ENCODE measurements at places on chromosomes 3 and 15.

DNA sequence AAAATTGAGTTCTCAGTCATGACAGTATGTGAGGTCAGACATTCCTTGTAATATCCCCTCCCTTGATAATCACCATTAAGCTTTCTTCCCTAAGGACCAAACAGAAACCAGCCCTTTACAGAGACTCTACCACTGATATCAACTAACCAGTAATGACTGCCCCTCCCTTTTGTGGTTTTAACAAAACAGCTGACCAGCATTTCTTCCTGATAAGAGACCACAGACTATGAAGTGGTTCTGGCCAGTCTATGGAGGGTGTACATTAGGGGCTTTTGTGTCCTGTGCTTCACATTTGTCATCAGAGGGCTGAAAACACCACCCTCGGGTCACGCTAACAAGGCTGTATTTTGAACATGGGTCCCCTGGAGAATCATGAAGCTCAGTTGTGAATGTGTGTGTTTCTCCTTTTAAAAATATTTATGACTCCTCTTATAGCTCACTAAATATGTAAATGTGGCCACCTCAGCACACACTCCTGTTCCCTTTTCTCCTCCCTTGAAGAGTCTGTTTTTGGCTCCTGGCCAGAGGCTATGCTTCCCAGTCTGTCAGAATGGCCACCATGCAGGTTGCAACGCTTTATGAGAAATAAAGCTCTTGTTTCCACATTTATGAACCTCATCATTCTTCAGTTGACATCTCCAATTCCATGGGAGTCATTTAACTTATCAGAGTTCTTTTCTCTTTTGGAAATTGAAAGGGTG is 239.3 kb downstream of the CPNE4 start:
- no peak for DNase-seq

- DNase-seq, result peak; percentile 0
Measured at GRCh38 chr3:194964809-194965208, 279.1 kb downstream of the FAM43A start.

- no peak for DNase-seq
Measured at GRCh38 chr3:178406206-178406605, 130.0 kb upstream of the KCNMB2 start.

DNA sequence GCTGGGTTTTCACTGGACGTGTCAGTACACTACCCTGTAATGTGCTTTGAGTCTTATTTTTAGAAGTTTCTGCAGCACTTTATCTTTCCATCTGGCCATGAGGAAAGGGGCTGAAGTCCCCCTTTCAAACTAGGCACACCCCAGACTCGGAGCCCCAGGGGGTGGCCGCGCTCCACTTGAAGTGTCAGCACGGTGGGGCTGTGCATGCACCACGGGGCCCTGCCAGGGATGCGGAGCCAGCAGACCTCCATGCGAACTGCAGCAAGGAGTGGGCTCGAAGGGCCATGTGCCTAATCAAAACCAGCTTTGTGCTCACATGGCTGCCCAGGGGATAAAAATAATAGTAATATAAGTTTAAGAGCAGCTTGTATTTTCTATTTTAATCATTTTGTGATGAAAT is 100.9 kb upstream of the HACD2 start:
- no peak for DNase-seq
